Stimulated activated CD8-positive, alpha-beta memory T cell treated with anti-CD3 and anti-CD28 coated beads, Interleukin-7, amount 100 ng/mL, for 24 hours (primary cell): ENCODE measurements at places on chromosomes 1 and 21.

GRCh38 chr1:68624233-68624632, 127.4 kb upstream of the DEPDC1 start:
- no peak for DNase-seq

DNA sequence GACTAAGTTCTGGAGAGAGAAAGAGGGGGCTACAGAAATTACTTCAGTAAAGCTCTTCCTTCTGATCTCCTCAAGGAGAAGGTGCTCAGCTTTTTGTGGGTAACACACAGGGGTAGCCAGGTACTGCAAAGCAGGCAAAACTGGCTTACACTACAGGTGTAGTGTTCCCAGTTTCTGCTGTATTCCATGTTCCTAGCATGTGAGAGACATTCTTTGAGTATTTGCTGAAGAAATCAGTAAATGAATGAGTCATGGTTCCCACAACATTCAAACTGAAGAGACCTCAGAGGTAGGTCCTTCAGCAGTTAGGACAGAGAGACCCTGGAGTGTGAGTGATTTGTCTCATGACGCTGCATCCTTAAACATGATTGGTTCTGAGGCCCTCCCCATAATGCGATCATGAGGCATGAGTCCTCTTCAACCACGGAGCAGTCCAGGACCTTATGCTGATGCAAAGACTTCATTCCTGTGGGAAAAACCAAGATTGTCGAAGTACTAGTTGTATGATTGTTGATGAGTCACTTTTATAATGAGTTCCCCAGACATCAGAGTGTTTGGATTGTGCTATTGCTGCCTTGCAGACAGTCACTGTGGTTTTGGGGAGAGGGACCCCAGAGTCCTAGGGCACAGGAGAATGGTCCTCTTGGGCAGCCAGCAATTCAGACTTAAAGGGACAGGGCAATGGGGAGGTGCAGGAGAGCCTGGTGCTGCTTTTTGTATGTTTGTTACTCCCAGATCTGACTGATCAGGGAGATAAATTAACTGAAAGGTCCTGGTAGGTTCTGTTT, 2.7 kb upstream of the OR10J4 start:
- DNase-seq, result no peak

- DNase-seq, result no peak
Observed at GRCh38 chr1:194600716-194601115, 1414.3 kb upstream of the B3GALT2 start.

- no peak for DNase-seq
Observed at GRCh38 chr1:185497177-185497576, 180.1 kb upstream of the IVNS1ABP start.

DNA sequence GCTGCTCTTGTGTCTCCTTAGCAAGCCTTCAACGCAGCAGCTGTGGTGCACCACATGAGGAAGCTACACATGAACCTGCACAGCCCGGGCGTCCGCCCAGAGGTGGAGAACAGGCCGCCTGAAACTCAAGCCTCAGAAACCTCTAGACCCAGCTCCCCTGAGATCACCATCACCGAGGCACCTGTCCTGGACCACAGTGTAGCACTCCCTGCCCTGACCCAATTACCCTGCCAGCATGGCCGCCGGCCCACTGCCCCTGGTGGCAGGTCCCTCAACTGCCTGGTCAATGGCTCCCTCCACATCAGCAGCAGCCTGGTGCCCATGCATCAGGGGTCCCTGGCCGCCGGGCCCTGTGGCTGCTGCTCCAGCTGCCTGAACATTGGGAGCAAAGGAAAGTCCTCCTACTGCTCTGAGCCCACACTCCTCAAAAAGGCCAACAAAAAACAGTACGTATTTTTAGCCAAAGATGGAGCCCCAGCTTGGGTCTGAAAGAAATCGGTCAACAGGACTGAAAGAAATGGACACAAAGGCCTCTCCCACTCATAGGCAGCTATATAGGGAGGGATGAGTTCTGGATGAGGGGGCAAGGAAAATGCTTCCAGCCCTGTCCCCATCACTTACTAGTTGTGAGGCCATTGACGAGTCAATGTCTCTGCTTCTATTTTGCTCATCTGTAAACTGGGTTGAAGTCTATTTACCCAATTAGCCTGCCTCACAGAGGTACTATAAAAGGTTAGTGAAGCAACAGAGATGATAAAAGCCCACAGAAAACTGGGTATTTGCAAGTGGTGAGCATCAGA, 28.5 kb downstream of the CAMK1G start:
- no peak for DNase-seq

- DNase-seq, result no peak
Observed at GRCh38 chr1:184482136-184482535, 95.3 kb downstream of the C1orf21 start.

DNA sequence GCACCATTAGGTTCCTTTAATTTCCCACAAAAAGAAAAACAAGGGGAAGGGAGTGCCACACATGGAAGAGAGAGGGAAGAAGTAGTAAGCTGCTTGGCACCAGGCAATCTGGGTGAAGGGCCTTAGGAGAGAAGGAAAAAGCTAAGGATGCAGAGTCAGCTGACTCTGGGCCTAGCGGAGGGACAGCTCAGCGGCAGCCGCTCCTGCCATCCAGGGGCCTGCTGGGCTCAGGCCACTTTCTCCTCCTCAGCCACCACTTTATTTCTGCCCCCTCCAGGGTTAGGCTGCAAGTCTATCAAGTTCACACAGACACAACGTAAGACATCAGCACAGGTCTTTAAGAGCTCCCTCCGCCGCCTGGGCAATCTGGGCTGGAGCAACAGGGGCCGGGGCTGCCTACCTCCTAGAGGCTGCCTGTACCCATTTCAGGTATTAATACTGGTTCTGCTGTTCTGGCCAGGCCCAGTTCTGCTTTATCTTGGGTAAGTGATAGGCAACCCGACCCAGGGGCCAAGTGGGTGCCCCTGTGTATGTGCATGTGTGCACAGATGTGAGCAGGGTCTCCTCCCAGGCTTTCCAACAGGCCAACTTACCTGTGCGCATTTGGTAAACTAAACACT, 53.6 kb downstream of the SLC45A1 start:
- DNase-seq, result no peak

- no peak for DNase-seq
Observed at GRCh38 chr1:61245696-61246400, 163.5 kb downstream of the NFIA start.

- DNase-seq, result peak; percentile 79
Observed at GRCh38 chr1:26692793-26693490, 2.9 kb upstream of the ARID1A start.

- DNase-seq, result peak; percentile 64
Observed at GRCh38 chr1:39609618-39610331, 29.7 kb downstream of the HEYL start.

DNA sequence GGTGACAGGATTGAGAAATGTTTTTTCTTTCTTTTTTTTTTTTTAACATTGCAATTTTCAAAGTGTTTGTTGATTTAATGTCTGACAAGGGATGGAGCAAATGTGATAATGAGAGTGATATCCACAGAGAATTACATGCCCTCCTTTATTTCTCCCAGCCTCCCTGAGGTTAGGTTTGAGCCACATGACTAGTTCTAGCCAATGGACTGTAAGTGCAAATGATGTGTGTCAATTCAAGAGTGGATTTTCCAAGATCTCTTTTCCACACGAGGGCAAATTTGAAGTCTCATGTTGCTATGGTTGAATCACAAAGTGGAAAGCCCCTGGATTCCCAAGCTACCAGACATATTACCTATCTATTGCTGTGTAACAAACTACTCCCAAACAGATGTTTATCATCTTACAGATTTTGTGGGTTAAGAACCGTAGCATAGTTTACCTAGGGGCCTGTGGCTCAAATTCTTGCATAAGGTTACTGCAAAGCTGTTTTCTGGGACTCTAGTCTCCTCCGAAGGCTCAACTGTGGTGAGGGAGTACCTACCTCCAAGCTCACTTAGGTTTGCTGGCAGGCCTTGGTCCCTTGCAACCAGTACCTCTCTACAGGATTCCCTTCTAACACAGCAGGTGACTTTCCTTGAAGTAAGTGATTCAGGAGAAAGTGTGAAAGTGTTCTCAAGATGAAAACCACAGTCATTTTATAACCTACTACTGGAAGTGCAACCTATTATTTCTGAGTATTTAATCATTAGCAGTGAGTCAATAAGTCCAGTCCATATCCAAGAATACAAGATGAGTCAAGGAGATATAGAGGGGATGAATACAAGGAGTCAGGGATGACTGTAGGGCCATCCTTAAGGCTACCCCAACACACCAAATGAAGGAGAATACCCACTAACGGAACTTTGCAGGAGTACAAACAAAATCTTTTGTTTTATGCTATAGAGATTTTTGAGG, 533.6 kb downstream of the PTPRC start:
- DNase-seq, result no peak

- DNase-seq, result no peak
Observed at GRCh38 chr1:41813226-41813625, 105.5 kb downstream of the HIVEP3 start.

- DNase-seq, result no peak
Observed at GRCh38 chr1:208866386-208866955, 622.3 kb upstream of the PLXNA2 start.
